ENCODE measurements at places on chromosomes 16 and 17.

- no peak for DNase-seq
These were observed 5.6 kb upstream of the MTSS2 start for GRCh38 chr16:70691223-70692129.

GRCh38 chr16:14351647-14352046 lies 278.4 kb downstream of the PARN start:
- no peak for DNase-seq

- no peak for DNase-seq
These were observed 50.4 kb downstream of the ARHGAP27 start for GRCh38 chr17:45382226-45382625.

- no peak for DNase-seq
These were observed 27.4 kb downstream of the RBFOX3 start for GRCh38 chr17:79583475-79583874.

DNA sequence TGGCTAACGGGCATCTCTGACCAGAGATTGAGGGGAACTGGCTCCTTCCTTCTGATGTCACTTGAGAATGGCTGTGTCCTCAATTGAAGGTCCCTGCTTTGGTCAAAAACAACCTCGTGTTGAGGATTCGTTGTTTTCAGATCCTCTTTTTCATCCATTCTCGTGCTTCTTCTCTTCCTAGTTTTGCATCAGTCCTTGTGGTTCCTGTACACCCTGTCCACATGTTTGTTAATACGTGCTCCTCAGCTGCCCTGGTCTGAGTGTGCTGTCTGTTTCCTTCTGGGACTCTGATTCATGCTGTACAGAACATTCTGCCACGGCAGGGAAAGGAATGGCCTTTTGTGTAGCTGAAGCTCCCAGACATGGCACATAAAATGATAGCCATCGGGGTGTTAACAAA lies 863.2 kb upstream of the GOT2 start:
- DNase-seq = no peak

Data from suppressor macrophage (primary cell).